Activated B cell treated with CpG ODN at 0.5 μM for 24 hours (primary cell): ENCODE measurements at places on chromosomes 7 and 10. TPM values are rescaled to one million over a fixed set of nuclear protein-coding genes. Genes with fewer than 3 reads are reported as not detected.

DNA sequence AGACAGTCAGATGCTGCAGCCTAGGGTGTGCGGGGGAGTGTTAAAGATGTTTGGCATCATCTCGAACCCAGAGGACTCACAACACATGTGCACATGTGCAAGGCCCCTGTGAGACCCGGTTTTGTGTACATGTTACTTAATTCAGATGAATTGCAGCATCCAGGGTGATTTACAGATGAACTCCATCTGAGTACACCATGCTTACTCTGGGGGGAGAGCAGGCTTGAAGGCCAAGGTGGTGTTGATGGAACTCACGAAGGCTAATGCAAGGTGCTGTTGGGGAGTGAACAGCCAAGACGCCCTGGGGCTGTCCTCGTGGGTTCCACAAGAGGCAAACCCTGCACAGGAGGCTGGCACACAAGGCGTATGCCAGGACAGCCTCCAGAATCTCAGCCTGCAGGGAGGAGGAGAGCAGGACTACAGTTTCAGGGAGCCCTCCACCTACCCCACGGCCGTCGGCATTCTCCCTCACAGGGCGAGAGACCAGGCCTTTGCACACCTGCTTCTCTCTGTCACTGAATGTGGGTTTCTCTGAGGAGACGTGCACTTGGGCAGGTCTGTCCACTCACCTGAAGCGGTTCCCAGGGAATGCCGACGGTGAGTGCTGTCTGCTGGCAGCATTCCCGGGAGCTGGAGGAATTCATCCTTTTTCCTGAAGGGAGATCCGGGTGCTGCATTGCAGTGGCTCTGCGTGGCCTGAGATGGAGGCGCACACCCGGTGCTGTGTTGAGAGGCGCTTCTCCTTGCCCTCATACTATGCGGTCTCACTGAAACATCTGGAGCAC is 178.5 kb upstream of the RNF32 start:
- DNase-seq, result no peak
- H3K4me1 ChIP-seq, result no peaks in the 10 kb centered on the region
- no peak overlapping the region for H3K4me3 ChIP-seq
- H3K36me3 ChIP-seq, result no peaks in the 10 kb centered on the region
- H3K27ac ChIP-seq, result no peak overlapping the region
- H3K27me3 ChIP-seq, result no peaks in the 10 kb centered on the region

DNA sequence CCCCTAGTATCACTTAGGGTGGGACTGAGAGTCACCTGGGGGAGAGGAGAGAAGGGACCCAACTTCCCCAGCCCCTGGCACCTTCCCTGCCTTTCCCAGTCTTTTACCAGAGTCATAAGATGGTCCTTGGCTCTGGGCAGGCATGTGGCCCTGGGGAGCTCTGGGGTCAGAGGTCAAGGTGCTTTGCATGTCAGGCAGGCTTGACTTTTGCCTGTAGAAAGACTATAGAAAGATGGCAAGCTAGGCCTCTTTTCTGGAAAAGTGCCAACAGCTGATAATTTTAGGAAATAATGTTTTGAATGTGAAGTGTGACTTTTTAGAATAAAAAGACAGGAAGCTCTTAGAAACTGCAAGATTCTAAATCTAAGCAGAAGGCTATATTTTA is 67.5 kb downstream of the MKI67 start:
- no peak for DNase-seq
- peaks cover 55% of the 10 kb centered on the region for H3K36me3 ChIP-seq
- H3K4me3 ChIP-seq, result no peak overlapping the region
- H3K4me1 ChIP-seq, result peaks cover 39% of the 10 kb centered on the region
- no peak overlapping the region for H3K27ac ChIP-seq

DNA sequence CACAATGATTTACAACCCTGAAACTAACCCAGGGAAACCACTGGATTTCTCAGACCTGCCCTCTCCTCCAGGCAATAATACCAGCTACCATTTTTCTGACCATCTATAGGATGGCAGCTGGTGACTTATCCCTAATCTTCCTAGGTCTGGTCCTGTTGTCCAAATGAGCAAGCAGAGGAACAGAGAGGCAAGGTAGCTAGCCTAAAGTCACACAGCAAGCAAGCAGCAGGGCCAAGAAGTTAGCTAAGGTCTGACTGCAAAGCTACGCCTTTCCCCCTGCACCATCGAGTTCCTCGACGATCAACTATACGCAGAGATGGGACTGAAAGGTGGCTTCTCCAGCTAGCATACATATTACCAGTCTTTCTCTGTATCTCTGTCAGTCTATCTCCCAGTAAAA is 25.3 kb downstream of the ATXN7L1 start:
- no peaks in the 10 kb centered on the region for H3K36me3 ChIP-seq
- no peak for DNase-seq
- no peak overlapping the region for H3K27ac ChIP-seq
- no peaks in the 10 kb centered on the region for H3K27me3 ChIP-seq

- H3K27ac ChIP-seq, result peak overlapping the region; percentile 72
- DNase-seq, result no peak
- H3K36me3 ChIP-seq, result peaks cover 27% of the 10 kb centered on the region
- H3K4me3 ChIP-seq, result peak overlapping the region; percentile 92
Measured at GRCh38 chr10:101032637-101033224, 1.7 kb downstream of the SFXN3 start.

DNA sequence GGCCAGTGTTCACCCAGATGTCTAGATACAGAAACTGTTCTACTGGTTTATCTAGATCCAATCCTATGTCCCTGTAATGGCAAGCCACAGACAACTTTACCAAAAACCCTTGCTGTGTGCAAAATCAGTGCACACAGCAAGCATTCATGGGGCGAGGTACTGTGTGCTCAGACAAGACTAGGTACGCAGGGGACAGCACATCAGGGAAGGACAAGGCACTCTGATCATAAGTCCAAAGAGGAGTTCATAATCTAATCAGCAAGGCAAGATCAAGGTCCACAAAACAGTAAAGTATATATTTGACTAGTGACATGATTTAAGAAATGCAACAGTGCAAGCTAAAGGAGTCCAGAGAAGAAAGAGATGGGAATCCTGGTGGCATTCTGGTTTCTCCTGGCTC is 25.9 kb downstream of the KCNMA1 start:
- H3K27ac ChIP-seq, result no peak overlapping the region
- no peak for DNase-seq
- H3K27me3 ChIP-seq, result no peaks in the 10 kb centered on the region
- no peak overlapping the region for H3K4me3 ChIP-seq
- peaks cover 5% of the 10 kb centered on the region for H3K4me1 ChIP-seq

- no peak overlapping the region for H3K4me3 ChIP-seq
- no peaks in the 10 kb centered on the region for H3K27me3 ChIP-seq
- no peaks in the 10 kb centered on the region for H3K36me3 ChIP-seq
- no peaks in the 10 kb centered on the region for H3K4me1 ChIP-seq
- H3K27ac ChIP-seq, result no peak overlapping the region
- DNase-seq, result no peak
Measured at GRCh38 chr10:64209561-64209960, 688.4 kb downstream of the REEP3 start.

DNA sequence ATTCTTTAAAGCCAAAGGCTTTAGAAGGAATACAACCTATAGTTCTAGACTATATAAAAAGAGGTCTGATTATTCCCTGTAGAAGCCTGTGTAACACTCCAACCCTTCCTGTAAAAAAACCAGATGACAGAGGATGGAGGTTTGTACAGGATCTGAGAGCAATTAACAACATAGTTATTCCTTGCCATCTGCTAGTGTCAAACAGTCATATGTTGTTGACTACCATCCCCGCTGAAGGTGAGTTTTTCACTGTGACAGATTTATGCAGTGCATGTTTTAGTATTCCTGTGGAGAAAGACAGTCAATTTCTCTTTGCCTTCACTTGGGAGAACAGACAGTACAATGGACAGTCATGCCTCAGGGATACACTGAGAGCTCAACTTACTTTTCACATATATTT is 19.0 kb upstream of the SLC26A4 start:
- H3K27me3 ChIP-seq, result no peaks in the 10 kb centered on the region
- H3K27ac ChIP-seq, result no peak overlapping the region
- peaks cover 4% of the 10 kb centered on the region for H3K36me3 ChIP-seq
- DNase-seq, result no peak

GRCh38 chr10:83617692-83618545 is 521.4 kb upstream of the GHITM start:
- DNase-seq, result no peak
- no peaks in the 10 kb centered on the region for H3K27me3 ChIP-seq
- H3K36me3 ChIP-seq, result no peaks in the 10 kb centered on the region
- H3K4me1 ChIP-seq, result no peaks in the 10 kb centered on the region

DNA sequence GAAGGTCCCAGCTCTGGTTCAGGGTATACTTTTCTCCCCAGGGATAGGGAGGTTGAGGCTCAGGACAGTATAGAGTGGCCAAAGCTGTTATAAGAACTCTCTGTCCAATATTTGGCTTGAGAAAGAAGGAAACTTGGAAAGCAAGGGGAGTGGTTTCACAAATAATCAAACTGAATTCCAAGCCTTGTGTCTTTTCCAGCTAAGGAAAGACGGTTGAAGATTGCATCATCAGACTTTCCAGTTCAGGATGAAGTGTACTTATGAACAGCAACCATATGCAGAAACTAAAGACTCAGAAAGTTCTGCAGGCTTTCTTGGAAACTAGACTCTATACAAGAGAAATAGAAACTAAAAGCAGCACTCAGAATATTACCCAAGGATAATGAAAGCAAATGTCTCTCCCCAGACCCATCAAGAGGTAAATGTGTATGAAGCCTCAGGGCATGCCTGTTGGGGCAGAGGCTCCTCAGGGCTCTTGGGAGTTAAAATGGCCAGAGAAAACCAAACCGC is 46.4 kb downstream of the RAMP3 start:
- no peak overlapping the region for H3K27ac ChIP-seq
- no peaks in the 10 kb centered on the region for H3K36me3 ChIP-seq
- peaks cover 6% of the 10 kb centered on the region for H3K4me1 ChIP-seq
- DNase-seq, result no peak
- no peak overlapping the region for H3K4me3 ChIP-seq
- peaks cover 12% of the 10 kb centered on the region for H3K27me3 ChIP-seq

GRCh38 chr7:96770758-96771157 is 61.1 kb upstream of the SEM1 start:
- no peaks in the 10 kb centered on the region for H3K36me3 ChIP-seq
- no peaks in the 10 kb centered on the region for H3K4me1 ChIP-seq
- H3K27ac ChIP-seq, result no peak overlapping the region

- no peak for DNase-seq
- no peak overlapping the region for H3K4me3 ChIP-seq
- H3K36me3 ChIP-seq, result no peaks in the 10 kb centered on the region
- H3K4me1 ChIP-seq, result no peaks in the 10 kb centered on the region
- no peak overlapping the region for H3K27ac ChIP-seq
Measured at GRCh38 chr7:39291628-39292410, 274.4 kb upstream of the YAE1 start.

- H3K36me3 ChIP-seq, result no peaks in the 10 kb centered on the region
- H3K4me3 ChIP-seq, result no peak overlapping the region
- no peak overlapping the region for H3K27ac ChIP-seq
- no peak for DNase-seq
- peaks cover 24% of the 10 kb centered on the region for H3K27me3 ChIP-seq
Measured at GRCh38 chr7:54931532-54931931, 87.3 kb upstream of the EGFR start.

DNA sequence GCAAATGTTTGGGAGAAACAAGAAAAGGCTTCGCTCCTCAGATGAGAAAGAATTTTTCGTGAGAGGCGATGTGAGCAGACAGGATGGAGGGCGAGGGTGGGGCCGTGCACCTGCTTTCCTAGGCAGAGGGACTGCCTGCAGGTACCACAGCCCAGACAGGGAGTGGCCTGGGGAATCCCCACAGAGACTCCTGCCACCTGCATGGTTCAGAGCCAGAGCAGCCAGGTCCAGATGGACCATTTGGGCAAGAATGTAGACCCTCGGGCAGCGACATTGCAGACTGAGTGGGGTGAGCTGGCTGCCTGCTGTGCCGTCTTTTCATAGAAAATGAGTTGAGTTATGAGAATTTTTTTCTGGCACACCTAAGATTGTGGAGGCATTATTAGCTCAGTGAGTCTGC is 216.8 kb downstream of the SNX10 start:
- no peaks in the 10 kb centered on the region for H3K4me1 ChIP-seq
- no peak overlapping the region for H3K27ac ChIP-seq
- no peak for DNase-seq
- no peaks in the 10 kb centered on the region for H3K36me3 ChIP-seq
- no peak overlapping the region for H3K4me3 ChIP-seq

- H3K27ac ChIP-seq, result no peak overlapping the region
- H3K4me3 ChIP-seq, result no peak overlapping the region
- H3K4me1 ChIP-seq, result no peaks in the 10 kb centered on the region
- H3K27me3 ChIP-seq, result peaks cover 50% of the 10 kb centered on the region
- DNase-seq, result no peak
- H3K36me3 ChIP-seq, result no peaks in the 10 kb centered on the region
Measured at GRCh38 chr10:128267581-128267980, 141.4 kb upstream of the MKI67 start.

DNA sequence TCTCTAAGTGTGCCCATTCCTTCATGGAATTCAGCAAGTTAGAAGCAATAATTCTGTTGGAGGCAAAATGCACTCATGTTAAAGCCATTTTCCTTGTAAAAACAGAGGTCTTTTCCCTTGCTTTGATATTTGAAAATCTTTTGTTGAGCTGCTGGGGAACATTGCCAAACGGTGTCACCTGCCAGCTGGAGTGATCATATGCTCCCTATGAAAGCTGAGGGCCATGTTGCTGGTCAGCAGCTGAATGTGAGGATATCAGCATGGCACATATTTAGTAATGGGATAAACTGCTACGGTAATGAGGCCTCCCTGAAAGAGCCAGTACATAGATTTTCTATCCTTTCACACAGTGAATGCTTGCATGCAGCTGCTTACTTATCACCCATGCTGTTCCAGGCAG is 224.3 kb downstream of the THSD7A start:
- no peak overlapping the region for H3K4me3 ChIP-seq
- H3K4me1 ChIP-seq, result no peaks in the 10 kb centered on the region
- DNase-seq, result no peak
- H3K27me3 ChIP-seq, result no peaks in the 10 kb centered on the region

GRCh38 chr10:4648999-4649398 is 177.0 kb upstream of the AKR1E2 start:
- no peaks in the 10 kb centered on the region for H3K27me3 ChIP-seq
- H3K4me1 ChIP-seq, result peaks cover 10% of the 10 kb centered on the region
- no peak overlapping the region for H3K27ac ChIP-seq

DNA sequence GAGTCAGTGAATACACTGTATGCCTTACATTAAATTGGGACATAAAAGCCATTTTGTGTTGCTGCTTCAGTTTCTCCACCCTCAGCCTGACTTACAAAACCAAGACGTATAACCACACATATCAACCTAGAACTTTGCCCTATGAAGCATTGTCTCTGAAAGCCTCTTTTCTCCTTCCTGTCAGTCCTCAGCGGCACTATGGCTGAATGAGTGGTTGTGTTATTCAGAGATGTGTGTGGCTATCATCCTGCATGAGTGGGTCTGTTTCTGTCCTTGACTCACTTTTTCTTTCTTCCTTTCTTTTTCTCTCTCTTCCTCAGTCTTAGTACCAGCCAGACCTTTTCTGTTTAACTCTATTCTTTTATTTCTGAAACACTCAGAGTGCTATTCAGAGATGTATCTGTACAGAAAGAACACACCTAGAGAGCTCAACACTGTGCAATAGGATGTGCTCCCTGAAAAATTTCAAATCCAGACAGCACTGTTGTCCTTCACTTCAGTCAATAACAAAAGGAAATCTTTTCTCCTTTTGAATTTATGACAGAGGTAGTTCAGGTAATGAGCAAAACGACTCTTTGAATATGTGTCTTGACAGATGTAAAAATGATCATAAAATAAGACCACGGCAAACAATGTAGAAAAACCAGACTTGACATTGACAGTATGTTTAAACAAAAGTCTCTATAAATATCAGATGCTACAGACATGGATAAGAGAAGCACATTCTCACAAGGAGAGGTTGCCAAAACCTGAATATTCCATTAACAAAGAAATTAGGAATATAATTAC is 163.3 kb upstream of the FEZF1 start:
- no peaks in the 10 kb centered on the region for H3K27me3 ChIP-seq
- no peaks in the 10 kb centered on the region for H3K36me3 ChIP-seq
- no peaks in the 10 kb centered on the region for H3K4me1 ChIP-seq

Gene ANKRD30A
- total RNA-seq, result not detected in 2 replicates

Gene CFAP70
- 1.2 and 1.7 TPM in 2 replicates for total RNA-seq

Gene CPA2
- not detected in 2 replicates for total RNA-seq

Gene TRPV6
- total RNA-seq, result not detected in 2 replicates

Gene VPS37D
- 0.17 and 0.24 TPM in 2 replicates for total RNA-seq

Gene SPDYE16
- total RNA-seq, result 0.59 TPM in 1 of 2 replicates, not detected in the other
